ENCODE measurements at places on chromosomes 16 and 17.

DNA sequence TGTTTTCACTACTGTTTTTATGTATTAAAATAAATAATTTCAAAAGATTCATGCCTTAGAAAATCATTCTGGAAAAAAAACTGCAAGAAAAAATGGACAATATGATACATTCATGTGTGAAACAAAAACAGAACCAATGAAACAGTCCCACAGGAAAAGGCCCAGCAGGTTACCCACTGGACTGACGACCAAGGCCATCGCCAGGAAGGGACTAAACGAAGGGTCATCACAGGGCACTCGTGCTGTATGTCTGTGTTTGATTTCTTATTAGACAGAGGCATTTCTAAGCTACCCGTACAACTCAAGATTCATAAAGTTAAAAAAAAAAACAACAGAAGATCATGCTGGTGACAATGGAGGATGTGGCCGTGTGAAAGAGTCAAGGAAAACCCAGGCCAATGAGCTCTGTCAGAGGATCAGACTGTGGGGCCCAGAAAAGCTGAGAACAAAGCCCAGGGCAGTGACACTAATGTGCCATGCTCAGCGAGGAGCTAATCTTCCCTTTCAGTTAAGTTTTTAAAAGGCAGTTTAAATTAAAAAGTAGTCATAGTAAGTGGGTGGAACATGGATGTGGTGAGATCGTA lies 31.8 kb downstream of the NSMCE1 start:
- DNase-seq: no peak

DNA sequence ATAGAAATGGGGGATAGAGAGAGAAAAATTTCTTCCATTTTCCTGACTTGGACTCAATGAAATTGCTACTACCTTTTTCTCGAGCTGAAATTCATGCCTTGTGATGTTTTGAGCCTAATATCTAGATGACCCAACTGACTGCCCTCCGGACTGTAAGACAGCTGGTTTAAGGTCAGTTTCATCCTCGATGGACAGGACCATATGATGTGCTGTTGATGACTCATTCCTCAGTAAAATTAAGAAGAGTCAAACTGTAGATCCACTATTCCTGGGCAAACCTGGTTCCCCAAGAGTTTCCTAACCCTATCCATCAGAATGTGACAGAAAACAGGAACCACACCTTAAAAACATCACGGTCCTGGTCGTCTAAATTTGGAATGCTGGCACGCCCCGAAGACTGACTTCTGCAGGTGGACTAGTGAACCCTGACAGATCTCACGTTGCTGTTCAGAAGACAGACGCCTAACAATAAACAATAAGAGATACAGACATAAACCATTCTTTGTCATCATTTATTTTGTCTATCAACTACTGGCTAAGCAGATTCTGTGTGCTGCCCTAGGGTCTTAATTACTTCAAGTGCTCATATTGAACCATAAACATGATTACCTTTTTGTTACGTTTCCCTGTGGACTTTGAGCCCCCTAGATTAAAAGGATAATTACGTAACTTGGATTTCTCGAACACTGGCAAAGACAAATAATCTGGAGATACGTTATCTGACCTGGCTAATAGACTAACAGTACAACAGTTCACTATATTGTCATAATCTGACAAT lies 45.1 kb upstream of the NOS2 start:
- no peak for DNase-seq

DNA sequence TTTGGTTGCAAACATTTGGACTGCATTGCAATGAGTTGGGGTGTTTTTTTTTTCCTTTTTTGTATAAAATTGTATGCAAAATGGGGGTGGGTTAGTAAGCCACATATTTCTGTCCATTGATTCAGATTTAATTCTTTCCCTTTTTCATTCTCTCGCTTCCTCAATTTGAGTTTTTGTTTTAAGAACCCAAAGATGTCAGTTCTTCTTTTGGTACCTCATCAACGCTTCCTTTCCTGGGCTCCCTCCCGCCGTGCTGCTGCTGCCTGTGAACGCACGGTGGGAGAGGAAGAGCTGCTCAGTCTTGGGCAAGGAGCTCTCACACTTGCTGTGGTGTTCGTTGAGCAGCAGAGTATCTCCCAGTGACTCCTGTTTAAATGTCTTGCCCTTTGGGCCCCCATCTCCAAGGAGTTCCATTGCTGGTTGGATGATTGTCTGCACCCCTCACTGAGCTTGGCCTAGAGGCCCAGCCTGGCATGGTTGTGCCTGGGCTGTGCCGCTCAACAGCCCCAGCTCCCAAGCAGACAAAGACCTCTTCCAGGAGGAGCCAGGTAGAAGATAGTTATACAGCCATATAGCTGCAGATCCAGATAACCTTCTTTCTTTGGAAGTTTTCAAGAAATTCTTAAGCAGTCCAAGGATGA lies 13.6 kb downstream of the UBFD1 start:
- no peak for DNase-seq

- DNase-seq: no peak
These were observed 9.2 kb downstream of the SNN start for GRCh38 chr16:11677451-11677951.

DNA sequence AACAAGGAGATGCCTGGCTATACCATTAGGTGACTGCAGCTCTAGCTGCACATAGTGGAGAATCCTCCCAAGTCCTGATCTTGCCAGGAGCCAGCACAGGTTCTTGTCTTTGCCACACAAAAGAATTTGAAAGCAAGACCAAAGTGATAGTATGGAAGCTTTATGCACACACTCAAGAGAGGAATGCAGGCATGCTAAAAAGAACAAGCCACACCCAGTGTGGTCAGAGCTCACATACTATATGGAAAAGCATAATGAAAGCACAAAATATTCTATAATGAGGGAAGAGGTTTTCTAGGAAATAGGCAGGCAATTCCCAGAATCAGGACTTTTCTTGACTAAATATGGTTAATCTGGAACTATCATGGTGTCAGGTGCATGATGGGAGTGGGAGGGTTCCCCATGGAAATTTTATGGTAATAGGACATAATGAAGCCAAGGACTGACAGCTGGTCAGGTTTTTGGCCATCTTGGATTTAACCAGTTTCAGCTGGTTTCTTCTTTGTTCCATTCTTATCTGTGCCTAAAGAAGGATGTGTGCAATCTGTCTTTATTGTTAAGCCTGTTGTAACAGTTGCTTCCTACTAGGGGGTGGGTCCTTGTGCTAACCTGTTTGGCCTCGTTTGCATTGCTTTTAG lies 171.6 kb downstream of the ZNF18 start:
- DNase-seq: no peak

GRCh38 chr16:47320546-47321310 lies 140.1 kb downstream of the ITFG1 start:
- no peak for DNase-seq

GRCh38 chr17:8189041-8189710 lies 804 bp downstream of the BORCS6 start:
- DNase-seq: no peak

DNA sequence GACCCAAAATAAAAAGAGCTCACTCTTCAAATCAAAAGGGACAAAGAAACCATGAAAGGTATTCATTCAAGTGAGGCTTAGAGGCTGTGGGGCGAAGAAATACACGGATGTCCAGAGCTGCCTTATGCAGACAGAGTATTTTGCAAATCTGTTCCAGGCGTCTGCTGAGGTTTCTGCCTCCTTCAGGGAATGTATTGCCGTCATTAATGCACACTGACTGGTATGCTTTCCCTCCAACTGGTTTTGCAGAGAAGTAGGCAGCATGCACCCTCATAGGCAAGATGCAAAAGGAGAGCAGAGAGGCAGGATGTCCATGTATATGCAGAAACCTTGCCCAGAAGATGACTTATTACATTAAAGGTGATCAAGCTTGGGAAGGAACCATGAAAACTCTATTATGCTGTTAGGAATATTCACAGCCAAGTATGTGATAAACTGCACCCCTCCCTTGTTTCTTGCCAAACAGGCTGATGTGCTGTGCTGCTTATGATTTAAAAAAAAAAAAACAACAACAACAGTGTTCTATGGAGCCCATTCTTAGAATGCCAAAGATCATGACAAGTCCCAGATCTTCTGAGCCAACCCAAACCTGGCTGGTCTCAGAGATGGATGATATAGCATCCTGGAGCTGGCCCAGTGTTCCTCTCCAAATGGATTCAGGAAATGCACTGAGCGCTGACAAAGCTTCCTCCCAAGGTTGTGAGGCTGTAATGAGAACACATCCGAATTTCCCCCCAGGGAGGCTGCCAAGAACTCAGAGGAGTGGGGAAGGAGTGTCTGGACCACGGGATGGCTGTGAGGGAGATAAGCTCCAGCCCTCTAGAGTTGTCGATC lies 77.6 kb upstream of the HLF start:
- DNase-seq: peak; percentile 5

GRCh38 chr16:53872248-53873221 lies 168.6 kb downstream of the FTO start:
- DNase-seq: no peak

DNA sequence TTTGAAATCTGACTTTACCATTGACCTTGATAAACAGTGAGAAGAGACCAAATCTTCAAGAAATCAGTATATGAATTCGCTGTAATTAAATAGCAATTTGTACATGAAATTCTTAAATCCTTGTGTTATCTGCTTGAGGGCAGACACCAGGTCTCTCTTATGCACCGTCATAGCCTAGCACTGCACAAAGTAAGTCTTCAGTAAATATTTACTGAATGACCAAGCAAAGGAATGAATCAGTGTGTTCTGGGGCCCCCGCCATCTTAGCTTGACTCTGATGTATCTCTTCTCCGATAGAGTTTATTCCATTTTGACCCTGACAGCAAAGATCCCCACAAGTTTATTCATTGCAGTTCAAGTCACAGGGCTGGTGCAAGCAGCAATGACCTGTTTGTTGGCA lies 328.0 kb downstream of the TMEM114 start:
- no peak for DNase-seq

DNA sequence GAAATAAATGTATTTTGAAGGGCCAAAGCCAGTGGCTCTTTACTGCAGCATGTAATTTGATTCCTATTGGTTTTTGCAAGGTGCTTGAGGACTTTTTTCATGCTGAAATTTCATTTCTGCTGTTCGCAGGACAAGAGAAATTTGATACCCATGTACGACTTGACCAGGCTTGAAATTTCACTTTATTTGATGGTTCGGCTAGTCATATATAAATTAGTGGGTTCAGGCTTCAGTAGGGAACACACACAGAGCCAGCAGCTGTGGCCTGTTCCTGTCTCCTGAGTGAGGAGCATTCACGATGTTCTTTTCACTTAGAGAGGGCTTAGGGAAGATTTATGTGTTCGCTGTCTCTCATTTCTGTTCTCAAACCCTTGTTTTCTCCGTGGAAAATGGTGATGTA lies 258.4 kb upstream of the CACNG5 start:
- DNase-seq: no peak

DNA sequence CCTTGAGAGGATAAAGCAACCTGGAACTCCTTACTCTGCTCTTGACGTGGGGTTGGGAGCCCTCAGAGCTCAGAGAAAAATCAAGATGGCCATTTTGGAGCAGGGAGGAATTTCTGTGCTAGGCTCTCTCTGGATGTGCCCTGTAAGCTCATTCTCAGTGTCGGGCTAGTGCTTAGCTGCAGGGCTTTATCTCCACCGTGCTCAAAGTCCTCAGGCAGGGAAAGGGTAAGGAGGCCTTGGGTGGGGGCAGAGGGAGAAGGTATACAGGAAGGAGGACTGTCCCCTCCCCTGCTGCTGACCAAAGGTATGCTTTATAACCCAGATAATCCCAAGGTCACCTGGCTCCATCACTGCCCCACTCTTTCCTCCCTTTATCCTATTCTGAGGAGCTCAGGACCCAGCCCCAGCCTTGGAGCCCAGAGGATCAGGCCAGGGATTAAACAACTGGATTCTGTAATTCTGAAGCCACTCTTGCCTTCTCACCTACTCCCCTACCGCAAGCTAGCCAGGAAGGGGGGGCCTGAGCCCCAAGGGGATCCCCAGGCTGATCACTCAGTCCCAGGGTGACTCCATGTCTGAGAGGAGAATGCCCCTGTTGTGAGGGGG lies 1.1 kb downstream of the DHRS11 start:
- no peak for DNase-seq

DNA sequence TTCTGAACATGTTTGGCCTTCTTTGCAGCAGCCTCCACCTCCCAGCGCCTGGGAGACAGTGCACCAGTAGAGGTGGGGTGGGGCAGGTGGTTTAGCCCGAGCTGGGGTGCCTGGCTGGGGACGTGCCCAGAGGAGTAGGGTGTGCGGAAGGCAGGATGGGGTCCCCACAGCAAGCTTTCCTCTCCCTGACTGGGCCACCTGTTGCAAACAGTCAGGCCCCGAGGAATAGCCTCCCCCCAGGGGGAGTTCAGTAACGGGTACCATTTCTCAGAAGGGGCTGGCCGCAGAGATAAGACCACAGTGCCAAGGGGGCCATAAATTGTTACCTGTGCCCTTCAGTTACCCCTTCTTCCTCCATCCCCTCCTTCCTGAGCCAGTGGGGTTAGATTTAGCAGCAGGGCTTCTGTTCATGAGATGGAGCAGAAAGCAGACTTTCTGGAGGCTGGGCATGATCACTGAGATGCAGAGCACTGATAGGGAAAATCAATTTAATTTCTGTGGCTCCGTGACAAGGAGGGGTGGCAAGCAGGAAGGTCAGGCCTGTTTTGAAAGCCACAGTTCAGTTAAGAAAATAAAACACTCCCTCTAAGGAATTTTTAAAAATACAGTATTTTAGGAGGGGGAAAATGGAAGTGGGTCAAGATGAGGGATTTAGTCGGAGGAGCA lies 181.9 kb downstream of the MSI2 start:
- DNase-seq: no peak

GRCh38 chr17:73546770-73547536 lies 97.3 kb downstream of the SDK2 start:
- no peak for DNase-seq

- DNase-seq: no peak
These were observed 13.9 kb upstream of the RNF213 start for GRCh38 chr17:80246726-80247125.

DNA sequence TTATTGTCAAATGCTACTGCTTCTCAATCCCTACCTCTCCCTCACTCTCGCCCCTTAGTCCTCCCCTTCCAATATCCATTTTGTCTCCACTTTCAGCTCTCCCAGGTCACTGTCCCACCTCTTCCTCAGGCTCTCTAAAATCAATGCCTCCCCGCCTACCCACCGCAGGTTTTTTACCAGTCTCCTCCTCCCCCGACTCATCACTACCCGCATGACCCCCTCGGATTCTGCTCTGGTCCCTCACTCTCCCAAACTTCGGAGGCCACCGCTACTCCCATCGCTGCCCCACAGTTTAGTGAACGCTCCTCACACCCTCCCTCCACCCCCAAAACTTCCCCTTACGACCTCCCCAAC lies 513 bp downstream of the CRLF3 start:
- DNase-seq: no peak

DNA sequence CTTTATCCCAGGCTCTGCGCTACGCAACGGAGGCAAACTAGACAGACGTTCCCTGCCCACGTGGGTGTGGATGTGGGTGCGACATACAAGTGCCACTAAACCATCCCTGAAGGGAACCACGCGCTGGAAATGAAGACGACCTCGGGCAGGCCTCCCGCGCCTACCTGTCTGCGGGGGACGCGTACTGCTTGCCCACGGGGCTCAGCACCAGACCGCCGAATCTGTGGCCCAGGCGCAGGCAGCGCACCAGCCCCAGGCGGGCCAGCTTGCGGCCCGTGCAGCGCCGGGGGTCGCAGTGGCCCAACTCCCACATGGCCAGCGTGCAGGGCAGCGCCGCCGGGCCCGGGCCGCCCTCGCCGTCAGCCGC lies 480 bp downstream of the TSR3 start:
- DNase-seq: no peak
